ENCODE measurements at places on chromosomes 3 and 15.
A peak's percentile ranks its signal among the peaks of the same experiment; 100 is the strongest.

- no peak for DNase-seq
Observed at GRCh38 chr3:20013396-20013795, 1.3 kb upstream of the PP2D1 start.

DNA sequence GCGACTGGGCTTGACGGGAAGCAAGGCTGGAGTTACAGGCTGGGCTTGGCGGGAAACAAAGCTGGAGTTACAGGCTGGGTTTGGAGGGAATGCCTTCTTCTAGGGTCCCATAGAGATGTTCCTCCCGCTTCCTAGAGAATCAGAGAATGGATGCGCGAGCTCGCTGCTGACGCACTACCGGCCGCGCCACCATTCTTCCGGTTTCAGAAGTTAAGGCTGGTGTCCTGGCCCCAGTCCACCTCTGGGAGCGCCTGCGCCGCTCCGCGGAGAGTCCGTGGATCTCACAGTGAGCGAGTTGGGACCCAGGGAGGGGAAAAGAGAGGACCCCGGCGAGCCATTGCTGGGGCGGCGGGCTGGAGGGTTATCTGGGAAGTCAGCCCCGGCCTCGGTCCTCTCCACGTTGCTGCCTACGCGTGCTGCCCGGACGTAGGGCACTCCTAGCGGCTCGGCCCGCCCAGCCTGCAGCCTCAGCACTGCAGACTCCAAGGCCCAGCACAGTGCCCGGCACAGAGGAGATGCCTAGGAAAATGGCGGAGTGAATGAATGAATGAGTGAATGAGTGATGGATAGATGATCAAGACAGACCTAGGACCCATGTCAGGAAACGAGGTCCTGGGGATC, at the start of gene ZNF502:
Gene ZNF502, plus strand, starts transcription at position 206 of the 621 bp plus-strand sequence. CDS start 7,602 bp downstream, outside the sequence.
- DNase-seq = peak; percentile 16

GRCh38 chr15:99437315-99438223, 128.2 kb upstream of the MEF2A start:
- no peak for DNase-seq

DNA sequence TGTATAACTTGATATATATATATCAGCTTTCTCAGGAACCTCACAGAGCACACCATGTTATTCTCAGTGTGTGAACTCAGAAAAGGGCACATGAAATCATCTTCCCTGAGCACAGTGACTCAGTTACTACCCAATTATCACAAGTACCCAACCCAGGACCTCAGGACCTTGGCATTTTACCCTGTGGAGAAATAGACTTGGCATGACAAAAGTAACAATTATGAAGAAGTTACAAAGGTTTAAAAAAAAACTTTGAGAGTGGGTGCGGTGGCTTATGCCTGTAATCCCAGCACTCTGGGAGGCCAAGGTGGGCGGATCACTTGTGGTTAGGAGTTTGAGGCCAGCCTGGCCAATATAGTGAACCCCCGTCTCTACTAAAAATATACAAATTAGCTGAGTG, 52.4 kb downstream of the ONECUT1 start:
- no peak for DNase-seq

DNA sequence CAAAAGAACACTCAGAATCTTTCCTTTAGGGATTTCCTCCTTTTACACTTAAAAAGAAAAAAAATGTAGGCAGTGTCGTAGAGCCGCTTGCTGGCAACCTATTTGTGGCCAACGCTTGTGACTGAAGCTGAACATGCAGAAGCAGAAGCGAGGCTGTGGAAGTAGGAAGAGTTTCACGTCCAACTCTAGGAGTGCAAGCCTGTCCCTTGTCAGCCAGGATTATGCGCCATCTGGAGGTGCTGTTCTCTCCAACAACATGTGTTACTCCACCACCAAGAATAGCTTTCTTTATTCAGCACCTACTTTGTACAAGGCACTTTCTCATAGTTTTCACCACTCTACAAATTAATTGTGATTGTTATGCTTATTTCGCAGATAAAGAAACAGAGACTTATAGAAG, 223.2 kb upstream of the LMCD1 start:
- DNase-seq = no peak

DNA sequence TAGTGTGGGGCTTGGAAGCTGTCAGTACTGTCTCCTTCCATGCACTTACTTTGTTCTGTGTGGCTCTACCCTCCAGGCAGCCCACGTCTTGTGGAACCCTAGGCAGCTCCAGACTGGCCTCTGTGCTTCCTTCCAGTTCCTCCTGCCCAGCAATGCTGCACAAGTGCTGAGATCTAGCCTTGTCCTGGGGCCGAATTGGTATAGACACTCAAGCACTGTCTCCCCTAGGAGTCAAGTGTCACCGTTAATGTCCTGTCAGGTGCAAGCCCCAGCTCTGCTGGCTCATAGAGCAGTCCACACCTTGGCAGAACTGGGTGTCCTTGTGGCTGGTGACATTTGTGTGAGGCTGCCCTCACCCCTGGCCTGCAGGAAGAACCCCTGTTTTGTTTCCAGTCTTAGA, 130.1 kb downstream of the EEFSEC start:
- DNase-seq = no peak

DNA sequence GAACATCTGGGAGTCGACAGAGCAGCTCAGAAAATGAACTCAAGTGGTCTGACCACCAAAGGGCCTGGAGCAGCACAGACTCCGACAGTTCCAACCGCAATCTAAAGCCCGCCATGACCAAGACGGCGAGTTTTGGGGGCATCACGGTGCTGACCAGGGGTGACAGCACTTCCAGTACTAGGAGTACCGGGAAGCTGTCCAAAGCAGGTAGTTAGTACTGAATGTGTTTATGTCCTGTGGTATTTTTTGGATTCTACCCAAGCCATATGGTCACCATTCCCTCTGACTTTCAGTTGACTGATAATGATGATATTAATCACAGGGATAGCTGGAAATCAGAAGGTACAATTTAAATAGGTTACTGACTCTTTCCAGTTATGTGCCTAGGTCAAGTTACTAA, 82.3 kb downstream of the ARPP21 start:
- no peak for DNase-seq

DNA sequence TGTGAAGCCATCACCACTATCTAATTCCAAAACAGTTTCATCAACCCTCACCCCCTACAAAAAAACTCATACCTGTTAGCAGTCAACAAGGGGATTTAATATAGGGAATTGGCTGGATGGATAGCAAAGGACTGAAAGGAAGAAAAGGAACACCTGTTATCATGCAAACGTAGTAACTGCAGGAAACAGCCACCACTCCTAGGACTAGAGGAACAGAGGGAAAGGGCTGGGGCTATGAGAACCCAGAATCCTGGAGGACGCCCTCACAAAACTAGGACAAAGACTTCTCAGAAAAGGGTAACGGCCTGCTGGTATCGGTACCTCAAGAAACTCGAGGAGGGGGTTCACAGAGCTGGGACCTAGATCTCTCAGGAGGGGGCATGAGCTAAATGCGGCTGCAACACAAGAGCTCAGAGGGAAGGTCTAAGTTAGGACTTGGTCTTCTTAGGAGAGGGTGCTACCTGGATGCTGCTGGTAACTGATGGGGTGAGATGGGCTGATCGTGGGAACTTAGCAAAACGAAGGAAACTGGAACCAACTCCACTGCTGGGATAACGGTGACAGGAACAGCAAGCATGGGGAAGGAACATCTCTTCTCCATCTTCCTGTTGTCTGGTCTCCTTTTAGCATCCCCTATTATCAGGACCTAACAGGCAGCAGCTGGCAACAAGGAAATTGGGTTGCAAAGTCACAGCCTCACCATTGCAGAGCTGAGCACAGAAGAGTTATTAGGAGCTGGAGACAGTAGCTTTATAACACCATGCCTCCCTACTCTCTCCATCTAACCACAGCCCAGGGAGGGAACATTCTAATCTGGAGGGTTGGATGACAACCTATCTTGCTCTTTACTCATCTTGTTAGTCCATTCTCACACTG, 147.7 kb downstream of the UACA start:
- DNase-seq = no peak

DNA sequence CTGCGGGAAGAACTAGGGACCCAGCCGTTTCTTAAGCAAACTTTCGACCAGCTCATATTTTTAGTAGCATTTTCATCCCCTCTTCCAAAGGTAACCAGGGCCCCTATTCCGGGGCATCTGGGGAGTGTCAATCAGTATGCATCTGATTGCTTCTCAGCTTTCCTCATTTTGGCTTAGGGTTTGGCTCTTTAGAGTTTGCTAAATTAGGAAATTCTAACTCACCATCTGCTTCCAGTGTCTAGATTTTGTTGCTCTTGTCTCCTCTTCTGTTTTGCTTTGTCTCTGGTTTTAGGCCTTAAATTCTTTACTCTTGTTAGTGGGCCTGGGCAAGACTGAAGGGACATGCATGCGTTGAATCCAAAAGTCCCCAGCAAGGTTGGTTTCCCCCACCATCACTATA, 9.6 kb upstream of the ABTB1 start:
- no peak for DNase-seq

GRCh38 chr3:153623834-153624233, 461.8 kb downstream of the RAP2B start:
- no peak for DNase-seq

DNA sequence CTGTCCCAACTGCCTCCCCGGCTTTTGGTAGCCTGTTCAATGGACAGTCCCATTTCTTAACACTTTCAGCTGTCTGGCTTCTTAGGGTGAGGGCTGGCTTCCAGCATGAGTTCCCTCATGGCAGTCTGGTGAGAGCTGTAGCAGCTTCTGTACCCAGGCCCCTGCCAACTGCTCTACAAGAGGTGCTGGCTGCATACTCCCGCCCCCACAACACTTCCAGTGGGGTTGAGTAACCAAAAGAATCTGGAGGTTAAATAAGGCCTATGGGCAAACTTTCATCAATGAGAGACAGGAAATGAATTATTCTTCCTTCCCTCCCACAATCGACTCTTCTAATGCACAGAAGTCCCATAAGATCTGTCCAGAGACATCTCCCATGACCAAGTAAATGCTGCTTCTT, 145.0 kb downstream of the NEK10 start:
- no peak for DNase-seq

DNA sequence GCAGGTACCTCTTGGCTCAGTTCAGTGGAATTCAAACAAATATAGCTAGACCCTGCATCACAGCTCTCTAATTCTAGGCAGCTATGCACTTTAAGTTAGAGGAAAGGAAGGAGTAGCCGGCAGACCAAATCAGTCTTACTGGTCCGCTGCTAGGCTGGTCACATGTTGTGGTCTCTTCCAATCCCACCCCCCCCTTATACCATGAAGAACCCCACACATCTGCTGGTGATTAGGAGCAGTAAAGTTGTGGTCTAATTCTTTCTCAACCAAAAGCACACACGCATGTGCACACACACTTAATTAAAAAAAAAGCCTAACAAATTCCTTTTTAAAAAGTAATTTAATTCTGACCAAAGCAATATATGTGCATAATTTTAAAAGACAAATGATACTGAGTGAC, 16.7 kb upstream of the SH3GL3 start:
- DNase-seq = no peak

GRCh38 chr15:75532413-75533250, 46.5 kb downstream of the PTPN9 start:
- no peak for DNase-seq

DNA sequence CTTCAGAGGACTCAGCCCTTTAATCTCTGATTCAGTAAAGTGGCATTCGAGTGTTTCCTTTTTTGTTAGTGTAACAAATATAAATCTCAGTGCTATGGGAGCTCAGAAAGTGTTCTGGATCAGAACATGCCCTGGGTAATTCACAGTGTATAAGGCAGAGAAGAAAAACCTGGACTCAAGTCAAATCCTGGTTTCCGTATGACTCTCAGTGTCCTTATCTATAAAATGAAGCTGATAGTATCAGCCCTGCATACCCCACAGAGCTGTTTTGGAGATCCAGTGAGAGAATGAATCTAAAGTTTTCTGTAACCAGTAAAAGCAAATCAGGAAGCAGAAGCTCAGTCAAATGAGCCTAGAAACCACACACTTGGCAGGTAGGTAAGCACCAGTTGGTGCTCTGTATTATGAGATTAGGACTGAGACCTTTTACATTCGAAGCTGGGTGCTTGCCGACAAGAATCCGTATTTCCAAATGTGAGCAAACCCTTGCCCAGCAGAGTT, 67.2 kb downstream of the IL1RAP start:
- DNase-seq = no peak

DNA sequence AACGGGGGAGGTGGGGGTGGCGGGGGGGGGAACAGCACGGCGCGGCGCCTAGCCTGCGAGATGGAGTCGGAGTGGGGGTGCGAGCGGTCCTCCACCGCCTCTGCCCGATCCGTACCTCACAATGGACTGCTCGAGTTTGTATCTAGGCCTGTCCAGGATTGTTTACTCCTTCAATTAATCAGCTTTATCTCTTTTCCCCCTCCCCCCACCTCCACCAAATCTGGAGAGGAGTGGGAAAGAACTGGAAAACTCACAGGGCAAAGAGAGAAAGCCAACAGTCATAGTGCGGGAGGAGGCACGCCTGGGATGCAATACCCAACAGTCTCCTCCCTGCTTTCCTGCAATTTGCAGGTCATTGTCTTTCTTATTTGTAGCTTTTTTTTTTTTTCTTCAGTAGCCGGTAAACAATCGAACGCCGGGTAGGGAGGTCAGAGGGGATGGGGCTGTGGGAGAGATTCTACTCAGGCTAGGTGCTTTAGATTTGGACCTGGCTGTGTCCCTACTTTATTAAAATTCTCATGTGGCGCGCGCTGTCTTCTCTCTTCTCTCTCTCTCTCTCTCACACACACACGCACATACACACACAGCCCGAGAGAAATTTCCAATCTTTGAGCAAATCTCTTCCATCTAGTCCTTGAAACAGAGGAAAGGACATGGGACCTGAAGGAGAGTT, 6.9 kb upstream of the MEIS2 start:
- no peak for DNase-seq

GRCh38 chr3:31185062-31185357, 290.5 kb upstream of the GADL1 start:
- no peak for DNase-seq

GRCh38 chr3:16767006-16767405, 117.7 kb upstream of the PLCL2 start:
- no peak for DNase-seq

GRCh38 chr3:55486857-55487380, at the start of gene WNT5A:
TSS of gene WNT5A (minus strand) at chr3:55487306. CDS start at chr3:55486985, 321 bp downstream.
- DNase-seq = no peak

GRCh38 chr15:77634266-77634962, 1.7 kb upstream of the LINGO1 start:
- DNase-seq = peak; percentile 35

DNA sequence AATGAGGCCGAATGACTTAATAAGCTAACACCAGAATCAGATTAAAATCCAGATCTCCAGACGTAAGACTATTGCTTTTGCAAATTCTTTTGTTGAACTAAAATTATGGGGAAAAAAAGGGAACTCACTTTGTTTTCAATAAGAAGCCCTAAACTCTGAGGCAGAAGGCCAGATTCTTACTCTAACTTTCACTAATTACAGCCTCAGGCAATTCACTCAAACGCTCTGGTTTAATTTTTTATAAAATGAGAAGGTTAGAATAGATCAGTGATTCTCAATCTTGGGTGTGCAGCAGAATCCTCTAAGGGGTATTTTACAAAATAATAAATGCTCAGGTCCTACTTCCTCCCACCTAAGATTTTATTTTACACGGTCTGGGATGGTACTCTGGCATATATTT, 38.1 kb downstream of the C3orf70 start:
- DNase-seq = no peak

Data from activated CD4-positive, alpha-beta T cell treated with anti-CD3 and anti-CD28 coated beads, Interleukin-2, amount 50 U/mL, for 4 hours (primary cell).